Spinal cord (tissue), 10 donors: ENCODE measurements at places on chromosomes 7 and 10.
A peak's percentile ranks its signal among the peaks of the same experiment; 100 is the strongest.

GRCh38 chr7:114819616-114820362 is 102.1 kb upstream of the MDFIC start:
- DNase-seq, result no peak

GRCh38 chr7:125355899-125356298 is 426.3 kb upstream of the POT1 start:
- DNase-seq, result peak; percentile 10

GRCh38 chr10:79078367-79079053 is 9.7 kb downstream of the ZMIZ1 start:
- no peak for DNase-seq

- DNase-seq, result no peak
These were observed 63.1 kb upstream of the ADRB1 start for GRCh38 chr10:113980408-113981087.

GRCh38 chr10:80455461-80456349 is 1.6 kb downstream of the TSPAN14 start:
- no peak for DNase-seq

- no peak for DNase-seq
These were observed 137.1 kb upstream of the NEBL start for GRCh38 chr10:21034241-21034640.

- peak; percentile 86 for DNase-seq
These were observed 221.5 kb upstream of the GHITM start for GRCh38 chr10:83917537-83918506.

GRCh38 chr10:114284346-114285071 is 45.5 kb downstream of the VWA2 start:
- no peak for DNase-seq

GRCh38 chr10:85048644-85049043 is 720.3 kb downstream of the CCSER2 start:
- DNase-seq, result no peak

- no peak for DNase-seq
These were observed 247.1 kb downstream of the KCNMA1 start for GRCh38 chr10:77390481-77390891.

GRCh38 chr10:86017841-86018734 is 348.5 kb downstream of the GRID1 start:
- DNase-seq, result no peak

- no peak for DNase-seq
These were observed 40.9 kb upstream of the MET start for GRCh38 chr7:116630932-116631671.

DNA sequence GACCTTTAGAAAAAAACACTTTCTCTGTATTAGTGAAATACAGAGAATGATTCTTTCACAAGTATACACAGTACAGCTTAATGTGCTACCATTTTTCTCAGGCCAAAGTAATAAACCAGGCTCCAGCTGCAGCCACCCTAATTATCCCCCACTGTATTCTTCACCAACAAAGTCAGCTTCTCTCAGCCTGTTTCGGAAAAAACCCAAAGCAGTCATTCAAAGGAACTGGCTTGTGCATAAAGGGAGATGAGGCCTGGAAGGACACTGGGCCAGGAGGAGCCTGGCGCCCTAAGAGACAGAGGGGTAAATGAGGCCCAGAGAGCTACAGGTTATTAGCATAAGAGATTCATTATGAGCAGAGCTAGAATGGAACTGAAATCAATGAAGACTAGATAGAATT is 9.2 kb downstream of the USP54 start:
- peak; percentile 52 for DNase-seq

DNA sequence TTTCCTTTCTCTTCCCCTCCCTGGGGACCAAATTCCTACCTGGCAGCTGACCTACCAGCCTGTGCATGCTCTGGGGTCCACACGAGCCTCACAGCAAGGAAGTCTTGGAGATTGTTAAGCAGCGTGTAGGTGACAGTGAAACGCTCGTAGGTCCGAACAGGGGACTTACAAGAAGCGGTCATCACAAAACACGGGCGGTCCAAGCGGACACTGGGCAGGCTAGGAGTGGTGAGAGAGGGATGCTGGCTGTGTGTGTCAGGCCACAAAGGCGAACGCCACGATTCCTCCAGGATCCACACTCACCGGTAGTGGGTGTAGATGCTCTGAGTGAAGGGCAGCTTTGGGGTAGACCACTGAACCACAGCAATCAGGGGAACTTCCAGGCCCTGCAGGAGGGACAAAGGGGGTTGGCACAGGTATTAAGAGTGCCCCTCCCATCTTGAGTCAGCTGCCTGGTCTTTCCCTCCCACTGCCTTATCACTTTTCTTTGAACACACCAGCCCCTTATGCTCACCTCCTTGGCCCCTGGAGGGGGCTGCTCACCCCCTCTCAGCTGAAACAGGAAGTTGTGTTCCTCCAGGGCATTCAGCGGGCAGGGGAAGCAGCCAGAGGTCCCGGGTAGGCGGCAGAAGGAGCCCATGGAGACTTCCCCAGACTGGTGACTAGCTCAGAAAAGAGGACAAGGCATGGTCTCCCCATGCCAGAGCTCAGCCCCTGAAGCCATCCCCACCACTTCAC is 2.0 kb downstream of the TRAPPC14 start:
- no peak for DNase-seq

DNA sequence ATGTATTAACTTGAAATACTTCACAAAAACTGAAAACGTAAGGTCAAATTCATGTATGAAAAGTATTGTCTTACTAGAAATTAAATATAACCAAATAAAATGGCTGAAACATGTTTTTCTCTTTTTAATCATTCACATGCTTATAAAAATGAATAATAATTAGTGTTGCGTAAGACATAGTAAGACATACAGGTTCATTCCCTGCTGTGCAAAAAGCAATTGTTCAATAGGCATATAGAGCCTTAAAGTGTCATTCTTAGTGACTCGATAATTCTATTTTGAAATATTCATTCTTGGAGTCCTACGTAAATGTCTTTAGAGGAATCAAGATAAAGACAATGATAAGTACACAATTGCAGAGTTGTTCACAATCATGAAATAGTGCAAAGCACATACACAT is 337.1 kb downstream of the SUGCT start:
- no peak for DNase-seq

DNA sequence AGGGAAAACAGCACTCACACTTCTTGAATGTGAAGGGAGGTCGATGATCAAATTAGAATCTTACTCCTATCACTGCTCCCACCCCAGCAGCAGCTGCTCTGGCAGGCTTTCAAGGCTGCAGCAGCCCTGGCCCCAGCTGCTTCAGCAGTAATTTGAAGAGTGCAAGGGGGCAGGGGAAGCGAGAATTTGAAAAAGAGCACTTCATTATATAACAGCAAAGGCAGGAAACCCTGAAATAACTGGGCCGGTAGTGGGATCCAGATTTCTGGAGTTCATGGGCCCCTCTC is 44.9 kb downstream of the MYPN start:
- peak; percentile 67 for DNase-seq

DNA sequence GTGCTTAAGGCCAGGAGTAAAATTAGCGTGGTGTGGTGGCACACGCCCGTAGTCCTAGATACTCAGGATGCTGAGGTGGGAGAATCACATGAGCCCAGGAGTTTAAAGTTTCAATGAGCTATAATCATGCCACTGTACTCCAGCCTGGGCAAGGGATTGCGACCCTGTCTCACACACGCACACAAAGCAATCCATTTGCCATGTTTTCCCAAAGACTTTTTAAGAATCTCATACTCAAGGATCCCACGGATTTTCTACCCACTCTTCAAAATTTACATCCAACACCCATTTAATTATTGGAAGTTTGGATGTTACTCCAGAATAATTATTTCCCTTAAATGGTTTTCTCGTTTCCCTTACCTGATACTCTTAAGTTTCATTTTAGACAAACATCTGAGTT is 47.9 kb downstream of the IGF2BP3 start:
- no peak for DNase-seq

DNA sequence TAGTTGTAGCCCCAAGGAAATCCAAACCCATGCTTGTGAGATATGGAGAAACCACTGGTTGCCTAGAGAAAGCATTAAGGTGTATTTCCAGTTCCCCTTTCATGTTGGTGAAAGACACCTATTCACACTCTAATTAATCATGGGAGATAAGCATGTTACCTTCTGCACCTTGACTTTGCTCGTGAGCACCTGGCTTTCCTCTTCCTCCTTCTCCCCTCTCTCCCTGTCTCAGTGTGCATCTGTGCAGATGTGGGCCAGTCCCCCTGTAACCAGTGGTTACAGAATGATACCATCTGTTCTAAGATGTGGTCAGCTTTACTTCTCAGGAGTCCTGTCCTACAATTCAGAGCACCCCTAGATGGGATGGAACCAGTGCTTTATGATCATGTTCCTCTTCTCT is 160.6 kb downstream of the LCOR start:
- DNase-seq, result no peak

DNA sequence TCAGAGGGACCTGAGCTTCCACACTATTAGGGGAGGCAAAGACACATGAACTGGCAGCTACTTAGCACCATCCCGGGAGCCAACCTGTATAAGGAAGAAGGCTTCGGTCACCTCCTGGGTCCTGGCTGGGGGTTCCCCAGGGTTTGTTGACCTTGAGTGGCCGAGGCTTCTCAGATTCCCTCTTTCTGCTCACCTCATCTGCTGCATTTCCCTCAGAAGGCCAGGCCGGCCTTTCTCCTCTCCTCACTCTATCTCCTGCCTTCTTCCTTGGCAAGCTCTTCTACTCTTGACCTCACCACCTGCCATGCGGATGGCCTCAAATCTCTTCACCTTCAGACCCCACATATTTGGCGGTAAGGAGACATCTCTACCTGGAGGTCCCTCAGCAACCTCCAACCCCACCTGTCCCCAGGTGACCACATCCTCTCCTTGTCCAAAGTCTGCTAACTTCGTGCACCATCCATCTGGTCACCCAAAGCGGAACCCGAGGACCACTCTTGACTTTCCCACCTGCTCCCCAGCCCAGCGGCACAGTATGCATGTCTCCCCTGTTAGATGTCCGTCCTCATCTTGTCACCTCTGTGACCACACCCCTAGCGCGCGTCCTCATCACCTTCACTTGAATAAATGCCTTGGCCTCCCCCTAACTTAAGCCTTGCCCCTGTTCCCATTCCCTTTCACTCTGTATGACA is 133.8 kb upstream of the UNC5B start:
- DNase-seq, result no peak

DNA sequence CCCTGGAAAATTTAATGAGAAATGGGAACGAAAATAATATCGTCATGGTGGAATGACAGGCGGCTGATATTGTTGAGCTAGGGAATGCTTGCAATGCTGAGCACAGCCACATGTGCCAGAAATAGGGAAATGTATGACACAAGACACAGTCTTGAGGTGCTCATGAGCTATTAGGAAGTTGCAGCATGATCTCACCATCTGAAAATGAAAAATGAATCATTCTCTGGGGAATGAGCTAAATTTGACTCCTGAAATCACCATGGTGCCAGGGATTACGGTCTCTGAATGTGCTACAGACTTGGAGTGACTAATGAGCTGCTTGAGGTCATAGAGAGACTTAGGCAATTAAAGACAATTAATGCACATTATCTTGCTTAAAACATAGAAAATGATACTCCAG is 845.0 kb downstream of the CNTNAP2 start:
- DNase-seq, result no peak
